ENCODE measurements at places on chromosomes 3 and 15.

GRCh38 chr3:89628856-89629670 is 521.6 kb downstream of the EPHA3 start:
- DNase-seq, result no peak

GRCh38 chr15:93088981-93089726 is at the start of gene RGMA:
Gene RGMA, minus strand, starts transcription at chr15:93089211. Its CDS starts 279 bp downstream, at chr15:93088932.
- DNase-seq, result no peak

GRCh38 chr3:72571052-72571451 is 277.2 kb downstream of the SHQ1 start:
- DNase-seq, result no peak

DNA sequence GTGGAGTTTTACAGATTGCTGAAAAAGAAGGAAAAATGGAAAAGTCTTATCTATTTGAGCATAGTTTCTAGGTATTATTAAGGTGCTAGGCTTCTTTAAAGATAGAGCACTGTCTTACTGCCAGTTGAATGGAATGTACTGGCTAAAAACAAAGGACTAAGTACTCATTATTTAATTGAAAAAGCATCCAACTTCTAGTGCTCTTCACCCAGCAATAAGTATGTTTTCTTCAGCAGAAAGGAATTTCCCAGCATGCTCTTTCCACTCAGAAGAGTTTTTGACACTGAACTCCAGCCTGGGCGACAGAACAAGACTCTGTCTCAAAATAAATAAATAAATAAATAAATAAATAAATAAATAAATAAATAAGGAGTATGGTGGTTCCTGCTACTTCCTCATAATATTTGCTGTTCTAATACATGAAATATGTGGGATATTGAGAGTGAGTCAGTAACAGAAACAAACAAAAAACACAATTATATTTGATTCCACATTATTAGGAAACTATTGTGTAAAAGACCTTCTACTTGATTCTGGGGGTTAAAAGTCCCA is 70.6 kb downstream of the ATP13A4 start:
- DNase-seq, result no peak

- peak; percentile 67 for DNase-seq
Measured at GRCh38 chr3:53045518-53046170, at the start of gene SFMBT1. Gene SFMBT1, minus strand, starts transcription at chr3:53046073. Its CDS starts 76,945 bp downstream, at chr3:52969128.

GRCh38 chr3:43752905-43753304 is 62.2 kb downstream of the ABHD5 start:
- no peak for DNase-seq

GRCh38 chr3:26081166-26081565 is 291.3 kb downstream of the OXSM start:
- DNase-seq, result no peak

- DNase-seq, result peak; percentile 16
Measured at GRCh38 chr3:123667784-123668183, 82.9 kb upstream of the HACD2 start.

GRCh38 chr3:172087198-172087597 is 47.8 kb downstream of the FNDC3B start:
- no peak for DNase-seq

- no peak for DNase-seq
Measured at GRCh38 chr3:60316121-60316797, 935.0 kb downstream of the FHIT start.

GRCh38 chr3:69850849-69851248 is 111.6 kb downstream of the MITF start:
- no peak for DNase-seq

GRCh38 chr3:3772920-3773319 is 26.3 kb upstream of the LRRN1 start:
- DNase-seq, result no peak

DNA sequence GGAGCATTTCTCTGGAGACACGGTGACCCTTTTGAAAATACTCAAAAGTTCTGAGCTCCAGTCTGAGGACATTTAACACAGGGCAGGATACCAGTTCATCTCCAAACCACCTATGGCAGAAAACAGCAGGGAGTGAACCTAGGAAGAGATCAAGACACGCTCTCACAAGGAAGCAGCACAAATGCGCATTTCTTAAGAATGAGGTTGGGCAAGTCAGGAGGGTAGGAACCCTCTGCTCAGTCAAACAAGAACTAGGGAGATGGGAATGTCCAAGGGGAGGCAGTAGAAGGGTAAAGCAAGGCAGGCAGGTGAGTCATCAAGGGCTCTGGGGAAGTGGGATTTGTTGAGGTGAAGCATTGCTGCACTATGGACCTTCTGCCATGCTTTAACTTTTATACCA is 60.3 kb upstream of the PSMD6 start:
- no peak for DNase-seq

DNA sequence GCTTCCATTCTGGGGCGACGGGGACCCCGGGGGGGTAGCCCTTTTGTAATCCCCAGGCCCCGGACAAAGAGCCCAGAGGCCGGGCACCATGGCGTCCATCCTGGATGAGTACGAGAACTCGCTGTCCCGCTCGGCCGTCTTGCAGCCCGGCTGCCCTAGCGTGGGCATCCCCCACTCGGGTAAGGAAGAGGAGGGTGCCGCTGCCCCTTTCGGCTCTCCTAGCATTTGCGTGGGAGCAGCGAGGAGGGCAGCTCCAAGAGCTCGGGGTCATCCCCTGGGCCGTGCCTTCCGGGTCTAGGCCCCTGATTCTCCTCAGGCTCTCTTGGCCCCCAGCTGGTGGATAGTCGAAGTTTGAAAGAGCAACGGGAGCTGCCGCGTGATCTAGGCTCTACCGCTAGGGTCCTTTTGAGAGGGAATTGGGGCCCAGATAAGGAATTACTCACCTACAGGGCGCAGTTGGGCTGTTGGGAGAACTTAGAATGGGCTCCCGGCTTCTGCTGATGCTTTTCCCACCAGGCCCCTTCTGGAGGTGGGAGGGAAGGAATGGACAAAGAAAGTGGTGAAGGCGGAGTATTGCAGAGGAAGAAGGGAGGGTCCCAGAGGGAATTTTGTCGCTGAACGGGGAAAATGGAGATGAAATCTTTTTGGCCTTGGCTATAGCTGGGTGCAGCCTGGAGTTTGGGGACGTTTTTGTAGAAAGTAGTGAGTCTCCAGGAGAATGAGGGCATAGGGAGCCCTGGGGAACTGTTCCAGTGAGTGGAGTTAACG is 615 bp downstream of the VPS18 start:
- DNase-seq, result peak; percentile 89

DNA sequence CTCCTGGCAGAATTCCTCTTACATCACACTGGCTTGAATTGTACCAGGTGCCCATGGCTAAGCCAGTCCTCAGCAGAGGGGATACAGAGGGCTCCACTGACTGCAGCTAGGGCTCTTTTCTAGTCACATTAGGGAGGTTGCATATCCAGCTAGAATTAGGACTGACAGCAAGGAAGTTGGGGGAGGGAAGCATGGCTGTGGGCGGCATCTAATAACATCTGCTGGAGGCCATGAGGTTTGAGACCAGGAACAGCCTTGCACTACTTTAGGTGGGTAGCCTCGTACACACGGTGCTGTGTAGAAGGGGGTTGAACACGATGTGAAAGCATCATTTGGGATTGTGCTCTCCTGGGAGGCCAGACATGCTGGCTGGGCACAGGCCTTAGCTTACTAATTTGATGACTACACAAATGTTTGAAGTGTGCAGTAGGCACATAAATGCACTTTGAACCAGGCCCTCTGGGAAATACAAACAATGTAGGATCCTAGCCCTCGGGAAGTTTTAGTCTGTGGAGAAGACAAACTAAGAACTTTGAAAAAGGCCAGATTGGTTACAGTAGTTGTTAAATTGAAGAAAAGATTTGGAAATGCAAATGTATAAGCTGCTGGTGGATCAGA is 30.2 kb downstream of the CHCHD6 start:
- no peak for DNase-seq

GRCh38 chr15:92510163-92510882 is 116.6 kb downstream of the ST8SIA2 start:
- no peak for DNase-seq

GRCh38 chr15:86001200-86001599 is 78.5 kb upstream of the AGBL1 start:
- DNase-seq, result no peak

DNA sequence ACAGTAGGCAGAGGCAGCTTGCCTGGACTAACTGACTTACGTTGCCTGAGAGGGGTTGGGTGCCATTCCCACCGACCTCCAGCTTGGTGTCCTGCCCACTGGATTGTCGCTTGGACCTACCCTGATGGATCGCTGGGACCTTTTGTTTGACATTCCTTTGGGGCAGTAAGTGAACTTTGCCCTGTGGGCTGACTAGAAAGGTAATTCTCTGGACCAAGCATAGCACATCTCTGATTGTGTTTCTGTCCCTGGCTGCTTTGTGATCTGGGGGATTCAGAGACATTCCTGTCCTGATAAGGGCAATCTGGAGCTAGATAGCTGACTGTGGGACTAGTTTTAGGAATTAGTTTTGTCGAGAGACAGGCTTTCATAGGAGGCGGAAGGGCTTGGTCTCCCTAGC is 19.5 kb upstream of the IFT57 start:
- no peak for DNase-seq

DNA sequence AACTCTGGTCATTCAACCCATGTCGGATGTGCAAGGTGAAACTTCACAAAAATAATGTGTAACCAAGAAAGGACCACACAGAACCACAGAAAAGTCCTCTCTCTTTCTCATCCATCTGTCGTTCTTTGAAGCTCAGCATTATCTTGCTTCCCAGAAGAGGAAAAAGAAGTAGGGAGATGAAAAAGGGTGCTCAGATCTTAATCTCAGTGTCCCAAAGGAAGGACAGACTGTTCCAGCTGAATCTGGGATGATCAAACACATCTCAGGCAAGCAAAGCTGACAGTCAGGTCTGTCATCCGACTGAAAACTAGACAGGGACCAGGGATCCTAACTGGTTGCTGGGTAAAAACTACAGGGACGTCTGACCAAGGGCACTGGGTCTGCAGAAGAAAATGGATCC is 16.2 kb downstream of the ARHGEF3 start:
- DNase-seq, result no peak

DNA sequence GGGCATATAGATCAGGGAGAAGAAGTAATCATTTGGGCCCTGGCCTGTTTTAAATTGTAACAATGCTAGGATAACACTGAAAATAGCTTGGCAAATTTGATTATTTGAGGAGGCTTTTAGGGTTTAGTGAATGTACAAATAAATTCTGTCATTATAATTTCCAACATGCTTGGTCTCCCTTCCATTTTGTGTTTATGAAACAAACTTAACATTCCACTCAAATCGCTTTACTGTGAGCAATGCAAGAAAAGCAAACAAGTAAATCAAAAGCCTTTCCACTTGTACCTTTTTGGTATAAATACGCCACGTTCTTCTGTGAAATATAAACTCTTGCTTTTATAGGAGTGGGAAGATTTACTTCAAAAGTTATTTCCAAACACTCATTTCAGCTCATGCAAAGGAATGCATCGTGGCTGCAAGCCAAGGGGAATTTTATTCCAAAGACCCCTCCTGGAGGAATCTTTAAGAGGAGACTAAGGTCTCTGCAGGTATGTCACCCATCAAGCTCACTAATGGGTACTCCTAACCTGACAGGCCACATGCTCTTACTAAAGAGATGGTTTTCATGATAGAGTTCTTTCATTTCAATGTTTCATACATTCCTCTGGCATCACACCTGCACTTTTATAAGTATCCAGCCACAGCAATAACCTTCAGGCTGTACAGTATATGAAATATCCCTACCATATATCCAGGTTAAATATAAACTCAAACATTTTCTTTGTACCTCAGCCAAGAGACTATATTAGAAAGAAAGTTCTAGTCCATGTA is 115.2 kb downstream of the P3H2 start:
- no peak for DNase-seq

DNA sequence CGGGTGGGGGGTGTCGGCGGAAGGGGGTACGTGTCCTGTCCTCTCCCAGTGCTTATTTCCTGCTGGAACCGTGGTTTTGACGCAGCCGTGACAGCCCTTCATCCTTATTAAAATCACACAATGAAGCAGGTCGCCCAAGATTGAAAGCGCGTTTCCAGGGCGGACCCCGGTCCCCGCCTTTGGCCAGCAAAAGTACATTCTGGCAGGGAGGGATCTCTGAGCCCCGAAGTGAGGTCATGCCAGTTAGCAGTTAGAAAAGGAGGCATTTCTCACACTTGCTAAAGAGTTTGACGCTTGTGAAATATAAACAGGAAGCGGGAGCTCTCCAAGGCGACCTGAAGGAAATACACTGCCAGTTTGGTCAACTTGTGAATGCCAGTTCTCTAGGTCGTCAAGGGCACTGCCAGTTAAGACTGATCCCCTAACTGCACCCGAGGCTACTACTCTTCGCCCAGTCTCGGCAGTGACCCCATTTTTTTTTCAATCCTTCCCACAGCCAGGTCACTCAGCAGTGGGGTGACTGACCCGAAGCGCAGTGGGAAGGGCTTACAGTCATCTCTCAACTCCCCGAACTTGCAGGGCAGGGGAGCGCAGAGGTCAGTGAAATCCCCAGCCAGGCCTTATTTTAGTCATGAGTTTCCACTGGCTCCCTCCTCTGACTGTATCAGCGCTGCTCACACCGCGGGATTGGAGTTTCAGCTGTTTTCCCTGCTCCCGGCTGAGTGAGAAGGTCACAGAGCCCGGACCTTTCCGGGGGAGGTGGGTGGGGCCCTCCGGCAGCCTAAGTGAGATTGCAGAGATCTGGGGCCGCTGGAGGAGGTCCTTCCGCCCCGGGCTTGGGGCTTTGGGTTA is 2.0 kb upstream of the BHLHE40 start:
- peak; percentile 62 for DNase-seq

DNA sequence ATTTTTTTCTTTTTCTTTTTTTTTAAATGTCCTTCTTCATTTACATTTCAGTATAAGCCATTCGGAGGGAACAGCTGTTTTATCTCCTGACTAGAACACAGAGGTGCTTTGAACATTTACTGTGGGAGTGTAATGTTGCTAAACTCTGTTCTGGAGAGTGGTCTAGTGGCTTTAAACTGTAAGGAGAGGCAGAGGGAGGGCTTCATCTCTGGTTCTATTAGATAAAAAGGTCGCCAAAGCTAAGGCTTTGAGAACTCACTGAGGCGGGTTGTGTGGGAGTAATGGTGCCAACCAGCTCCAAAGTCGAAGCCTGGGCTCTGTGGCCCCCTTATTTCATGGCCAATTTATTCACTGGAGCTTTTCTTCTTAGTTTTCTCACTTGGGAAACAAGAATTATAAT is 133.2 kb downstream of the ANXA2 start:
- DNase-seq, result no peak

DNA sequence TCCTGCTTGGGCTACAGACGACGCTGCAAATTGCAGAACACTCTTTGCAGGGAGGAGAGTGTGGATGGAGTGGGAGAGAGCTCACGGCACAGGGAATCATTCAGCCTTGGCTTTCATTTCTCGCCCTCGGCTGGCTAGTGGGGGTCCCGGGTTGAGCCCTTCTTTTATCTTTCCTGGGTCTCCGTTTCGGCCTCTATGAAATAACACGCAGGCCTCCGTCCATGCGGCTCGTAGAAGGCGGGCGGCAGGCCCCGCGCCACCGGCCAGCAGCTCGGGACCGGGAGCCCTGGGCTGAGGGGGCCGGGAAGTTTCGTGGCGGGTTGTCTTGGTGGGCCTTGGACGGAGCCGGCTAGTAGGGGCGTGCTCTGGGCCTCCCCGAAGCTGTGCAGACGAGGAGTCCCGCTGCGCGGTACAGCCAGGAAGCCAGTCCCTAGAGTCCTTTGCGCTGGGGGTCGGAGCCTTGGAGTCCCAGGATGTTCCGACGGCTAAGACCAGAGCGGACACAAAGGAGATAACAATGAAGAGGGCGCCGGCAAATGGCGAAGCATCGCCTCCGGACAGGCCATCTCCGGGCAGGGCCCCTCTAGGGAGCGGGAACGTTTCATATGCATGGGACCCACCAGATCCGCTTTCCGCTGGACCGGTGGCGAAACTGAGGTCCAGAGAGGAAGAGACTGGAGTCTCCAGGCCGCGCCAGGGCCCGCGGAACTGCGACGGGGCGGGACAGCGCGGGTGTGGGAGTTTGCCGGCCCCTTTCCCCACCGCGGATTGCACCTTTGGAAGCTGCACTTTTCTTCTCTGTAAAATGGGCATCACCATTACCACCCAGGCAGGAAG is 4.3 kb downstream of the RNU6-1 start:
- no peak for DNase-seq

GRCh38 chr3:159185443-159186050 is 383.7 kb downstream of the MFSD1 start:
- DNase-seq, result no peak
